ENCODE measurements at places on chromosomes 12 and 14.

- DNase-seq: no peak
Observed at GRCh38 chr12:63843254-63843720, 1.2 kb upstream of the SRGAP1 start.

- no peak for DNase-seq
Observed at GRCh38 chr14:26867171-26867757, 269.4 kb upstream of the NOVA1 start.

DNA sequence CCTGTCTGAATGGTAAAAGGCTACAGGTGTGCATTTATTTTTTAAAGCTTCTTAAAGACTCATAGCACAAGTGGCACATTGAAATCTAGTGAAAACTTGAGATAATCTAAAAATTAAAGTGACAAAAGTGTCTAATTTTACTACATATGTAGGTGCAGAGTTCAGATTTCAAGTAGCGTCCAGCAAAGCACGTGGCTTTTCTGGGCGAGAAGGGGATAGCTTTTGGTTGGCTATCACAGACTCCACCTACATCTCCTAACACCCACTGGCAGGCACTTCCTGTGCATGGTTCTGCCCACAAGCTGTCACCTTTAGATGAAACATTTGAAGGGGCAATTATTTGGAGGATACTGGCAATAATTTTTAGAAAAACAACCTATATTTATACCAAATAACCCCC lies 1.9 kb upstream of the PITPNM2 start:
- DNase-seq: no peak

GRCh38 chr14:32426586-32427388 lies 97.7 kb downstream of the AKAP6 start:
- peak; percentile 72 for DNase-seq

DNA sequence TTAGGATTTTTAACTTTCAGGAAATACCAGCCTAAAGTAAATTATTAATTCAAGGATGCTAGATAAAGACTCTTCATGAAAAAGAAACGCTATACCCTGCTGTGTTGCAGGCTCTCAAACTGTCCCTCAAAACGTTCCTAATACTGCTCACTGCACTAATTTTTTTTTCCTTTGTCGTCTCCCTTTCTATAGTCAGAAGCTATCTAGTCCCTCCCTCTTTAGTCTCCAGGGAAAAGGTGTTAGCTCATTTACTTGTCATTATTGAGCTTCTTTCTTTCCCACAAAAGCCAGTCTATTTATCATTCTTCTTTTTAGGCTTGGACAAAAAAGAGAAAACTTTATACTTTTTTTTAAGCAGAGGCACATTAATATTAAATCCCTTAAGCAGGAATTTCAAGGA lies 30.3 kb upstream of the INSM2 start:
- no peak for DNase-seq

GRCh38 chr12:118355843-118356242 lies 16.9 kb downstream of the TAOK3 start:
- no peak for DNase-seq

DNA sequence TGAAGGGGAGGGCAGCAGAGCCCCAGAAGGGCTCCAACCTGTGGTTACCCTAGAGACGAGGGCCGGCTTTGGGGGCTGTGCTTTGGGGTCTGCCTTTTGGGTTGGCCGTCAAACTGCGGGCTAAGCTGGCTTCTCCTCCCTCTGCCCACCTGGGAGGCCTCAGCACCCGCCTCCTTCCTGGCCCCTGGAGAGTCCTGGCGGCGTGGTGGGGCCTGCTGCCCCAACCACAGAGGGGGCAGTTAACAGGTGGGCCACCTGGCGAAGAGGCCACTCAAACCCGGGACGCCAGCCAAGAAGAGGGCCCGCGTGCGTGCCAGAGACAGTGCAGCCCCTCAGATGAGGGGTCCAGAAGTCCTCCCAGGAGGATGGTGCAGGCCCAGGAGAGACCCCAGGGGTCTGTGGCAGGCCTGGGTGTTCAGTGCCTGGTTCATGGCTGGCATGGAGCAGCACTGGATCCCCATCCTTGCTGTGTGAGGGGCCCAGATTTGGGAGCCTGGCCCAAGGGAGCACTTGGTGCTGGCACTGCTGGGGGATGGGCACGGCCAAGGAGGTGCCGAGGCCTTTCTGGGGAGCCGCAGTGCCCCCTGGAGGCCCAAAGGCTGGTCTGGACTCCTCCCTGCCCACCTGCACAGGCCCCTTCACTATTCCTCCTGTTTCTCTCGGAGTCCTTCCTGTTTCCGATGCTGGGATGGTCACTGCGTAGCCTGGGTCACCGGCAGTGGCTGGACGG lies 48.8 kb downstream of the LRCOL1 start:
- DNase-seq: peak; percentile 49

DNA sequence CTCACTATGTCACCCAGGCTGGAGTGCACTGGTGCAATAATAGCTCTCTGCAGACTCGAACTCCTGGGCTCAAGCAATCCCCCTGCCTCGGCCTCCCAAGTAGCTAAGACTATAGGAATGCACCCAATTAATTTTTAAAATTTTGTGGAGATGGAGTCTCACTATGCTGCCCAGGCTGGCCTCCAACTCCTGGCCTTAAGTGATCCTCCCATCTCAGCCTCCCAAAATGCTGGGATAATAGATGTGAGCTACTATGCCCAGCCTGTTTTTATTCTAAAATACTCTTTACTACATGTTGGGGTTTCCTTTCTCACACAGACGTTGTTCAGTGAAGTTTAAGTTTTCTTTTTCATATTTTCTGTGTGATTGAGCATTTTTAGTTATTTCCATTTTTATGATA lies 60.9 kb upstream of the DUSP6 start:
- DNase-seq: no peak

- DNase-seq: no peak
Observed at GRCh38 chr12:46442738-46443137, 70.2 kb upstream of the SLC38A2 start.
